Renal cortex interstitium (tissue), 15 donors: ENCODE measurements at places on chromosomes 6 and 20. TPM values are rescaled to one million over a fixed set of nuclear protein-coding genes. Genes with fewer than 3 reads are reported as not detected.

GRCh38 chr6:136252441-136252840 lies 2.3 kb upstream of the MTFR2 start:
- no peak for DNase-seq

LRRC1 gene
- 33.3 TPM for polyA plus RNA-seq

DNA sequence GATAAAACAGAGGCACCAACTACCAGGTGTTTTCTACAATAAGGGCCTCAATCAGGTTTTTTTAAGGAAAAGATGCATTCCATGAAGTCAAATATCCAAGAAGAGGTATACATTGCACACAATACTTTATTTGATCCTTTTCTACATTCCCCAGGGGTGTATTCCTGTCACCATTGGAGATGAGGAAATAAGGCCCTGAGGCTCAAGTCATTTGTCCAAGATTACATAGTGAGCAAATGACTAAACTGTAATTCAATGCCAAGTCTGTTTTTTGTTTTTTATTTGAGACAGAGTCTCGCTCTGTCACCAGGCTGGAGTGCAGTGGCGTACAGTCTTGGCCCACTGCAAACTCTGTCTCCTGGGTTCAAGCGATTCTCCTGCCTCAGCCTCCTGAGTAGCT lies 69.2 kb upstream of the CDYL start:
- DNase-seq: no peak

GRCh38 chr6:125766641-125767040 lies 17.2 kb downstream of the HEY2 start:
- no peak for DNase-seq

HIVEP1 gene
- 22.4 TPM for polyA plus RNA-seq
